NB4 (cell line): ENCODE measurements at places on chromosomes 1 and 21.

- DNase-seq: no peak
Observed at GRCh38 chr1:156284112-156284511, at the start of gene TMEM79. TMEM79 (plus strand) TSS chr1:156284325; CDS start chr1:156285227, 902 bp downstream.

- DNase-seq: no peak
Observed at GRCh38 chr1:53341961-53342707, 14.3 kb upstream of the LRP8 start.

DNA sequence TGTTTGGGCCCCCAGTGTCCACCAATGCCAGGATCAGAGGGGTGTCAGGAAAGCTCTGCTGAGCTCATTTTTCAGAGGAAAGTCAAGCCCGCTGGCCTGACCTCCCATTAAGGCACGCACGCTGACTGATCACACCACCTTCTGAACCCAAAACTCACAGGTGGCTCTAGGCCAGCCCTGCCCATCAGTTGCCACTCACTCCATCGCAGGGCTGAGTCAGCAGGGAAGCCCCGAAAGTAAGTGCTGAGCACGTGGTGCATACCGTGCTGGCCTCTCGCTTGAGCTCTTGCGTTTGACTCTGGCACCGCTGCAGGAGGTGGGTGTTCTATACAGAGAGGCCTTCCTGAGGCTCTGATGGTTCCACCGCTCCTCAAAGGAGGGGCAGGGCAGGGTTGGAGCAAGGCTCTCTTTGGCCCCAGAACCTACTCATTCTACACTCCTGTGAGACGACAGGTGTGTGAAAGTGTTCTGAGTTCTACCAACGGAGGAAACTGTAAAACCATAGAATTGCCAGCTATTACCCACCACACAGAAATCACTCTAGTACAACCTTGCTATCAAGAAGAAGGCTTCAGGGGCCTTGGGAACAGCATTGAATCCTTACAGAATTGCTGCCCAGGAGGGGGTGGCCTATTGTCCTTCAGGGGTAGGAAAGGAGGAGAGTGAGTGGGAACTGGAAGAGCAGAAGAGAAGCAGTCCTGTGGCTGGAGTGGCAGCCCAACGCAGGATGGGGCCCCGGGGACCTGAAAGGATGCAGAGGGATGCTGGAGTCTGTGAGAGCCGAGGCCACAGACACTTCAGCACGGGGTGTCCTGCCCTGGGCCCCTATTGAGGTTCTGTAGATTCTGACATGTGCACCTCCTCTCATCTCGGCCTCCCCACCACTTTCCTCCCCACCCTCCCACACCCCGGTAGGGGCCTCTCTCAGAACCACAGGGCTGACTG lies 214.7 kb upstream of the EDN2 start:
- no peak for DNase-seq

- DNase-seq: peak; percentile 44
Observed at GRCh38 chr1:243917177-243917862, 67.3 kb upstream of the AKT3 start.

DNA sequence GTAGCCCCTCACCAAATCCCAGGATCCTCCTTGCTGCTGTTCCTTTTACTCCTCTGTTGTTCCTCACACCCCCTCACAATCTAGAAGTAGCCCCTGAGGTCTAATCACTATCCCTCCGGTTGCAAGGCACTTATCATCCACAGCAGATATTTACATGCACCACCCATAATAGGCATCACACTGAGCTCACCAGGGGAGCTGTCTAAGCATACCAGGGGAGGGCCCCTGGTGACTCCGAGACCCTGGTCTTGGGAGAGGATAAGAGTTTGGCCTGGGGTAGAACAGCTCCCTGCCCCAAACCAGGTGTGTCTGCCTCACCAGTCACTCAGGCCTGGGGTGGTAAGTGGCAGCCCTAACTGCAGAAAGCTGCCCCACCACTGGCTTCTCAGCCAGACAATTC lies 37.3 kb upstream of the ZC3H12A start:
- no peak for DNase-seq

DNA sequence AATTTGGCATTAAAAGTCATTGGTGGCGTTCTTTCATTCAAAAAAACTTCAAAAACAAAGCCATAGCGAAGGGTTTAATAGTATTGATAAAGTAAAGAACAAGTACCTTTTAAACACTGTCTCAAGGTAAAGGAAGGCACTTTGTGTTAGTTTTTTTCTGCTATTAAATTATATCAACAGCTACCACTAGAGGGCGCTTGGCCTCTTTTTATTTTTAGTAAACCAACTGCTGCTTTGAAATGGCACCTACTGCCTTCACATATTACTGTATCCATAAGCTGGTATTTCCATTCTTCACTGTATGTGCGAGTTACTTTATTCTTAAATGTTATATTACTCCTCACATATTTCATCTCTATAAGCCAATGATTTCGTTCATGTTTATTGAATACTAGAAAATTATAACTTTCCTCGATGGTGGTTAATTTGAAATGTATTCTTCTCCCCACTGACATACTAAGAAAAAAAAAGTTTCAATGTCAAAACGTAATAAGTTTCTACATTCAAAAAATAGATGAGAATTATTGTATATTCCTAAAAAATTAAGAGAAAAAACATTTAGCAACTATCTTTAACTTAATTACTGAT lies 125.7 kb upstream of the CXADR start:
- peak; percentile 56 for DNase-seq

GRCh38 chr1:81954534-81955020 lies 153.8 kb downstream of the ADGRL2 start:
- DNase-seq: no peak
